ENCODE measurements at places on chromosomes 1 and 21.

- no peak for DNase-seq
These were observed 49.5 kb upstream of the RAB4A start for GRCh38 chr1:229221106-229222019.

DNA sequence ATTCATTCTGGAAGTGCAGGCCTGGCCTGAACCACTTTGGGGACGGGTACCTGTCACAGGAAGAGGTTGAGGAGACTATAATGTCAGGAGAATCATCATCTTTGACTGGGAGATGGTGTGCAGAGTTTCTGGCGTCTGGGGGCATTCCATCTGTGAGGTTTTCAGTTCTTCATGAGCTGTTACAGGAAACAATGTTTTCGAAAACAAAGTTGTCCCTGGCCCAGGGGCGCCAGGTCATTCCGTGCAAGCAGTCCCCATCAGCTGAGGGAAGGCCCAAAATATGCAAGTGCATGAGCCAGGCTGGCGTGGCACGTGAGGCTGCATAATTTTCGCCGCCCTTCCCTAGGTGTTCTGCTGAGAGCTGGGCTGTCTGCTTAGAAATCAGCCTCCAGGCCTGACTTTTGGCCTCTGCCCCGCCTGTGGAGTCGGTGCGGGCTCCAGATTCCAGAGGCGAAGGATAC is 68.4 kb upstream of the ATP5PO start:
- DNase-seq: no peak

DNA sequence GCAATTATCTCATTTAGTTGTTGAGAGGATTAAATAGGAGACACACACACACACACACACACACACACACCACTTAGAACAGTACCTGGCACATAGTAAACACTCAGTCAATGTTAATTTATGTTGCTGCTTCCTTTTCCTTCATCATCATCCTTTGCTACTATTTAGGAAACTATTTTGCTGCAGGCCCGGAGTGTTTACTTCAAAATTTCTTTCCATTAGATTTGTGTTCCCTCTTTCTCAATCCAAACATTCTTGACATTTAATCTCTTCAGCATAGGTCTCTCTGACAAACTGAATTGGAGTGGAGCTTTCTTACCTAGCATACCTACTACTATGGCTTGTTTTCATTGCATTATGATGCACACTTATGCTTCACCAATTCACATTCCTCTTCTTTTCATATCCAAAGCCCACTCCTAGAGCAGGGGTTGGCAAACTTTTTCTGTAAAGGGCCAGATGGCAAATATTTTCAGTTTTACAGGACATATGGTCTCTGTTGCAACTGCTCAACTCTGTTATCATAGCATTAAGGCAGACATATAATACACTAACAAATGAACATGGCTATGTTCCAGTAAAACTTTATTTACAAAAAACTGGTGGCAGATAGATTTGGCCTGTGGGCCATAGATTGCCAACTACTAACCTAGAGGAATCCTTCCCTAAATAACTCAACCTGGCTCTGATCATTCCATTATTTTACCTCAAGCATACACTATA is 49.5 kb downstream of the SCMH1 start:
- no peak for DNase-seq

DNA sequence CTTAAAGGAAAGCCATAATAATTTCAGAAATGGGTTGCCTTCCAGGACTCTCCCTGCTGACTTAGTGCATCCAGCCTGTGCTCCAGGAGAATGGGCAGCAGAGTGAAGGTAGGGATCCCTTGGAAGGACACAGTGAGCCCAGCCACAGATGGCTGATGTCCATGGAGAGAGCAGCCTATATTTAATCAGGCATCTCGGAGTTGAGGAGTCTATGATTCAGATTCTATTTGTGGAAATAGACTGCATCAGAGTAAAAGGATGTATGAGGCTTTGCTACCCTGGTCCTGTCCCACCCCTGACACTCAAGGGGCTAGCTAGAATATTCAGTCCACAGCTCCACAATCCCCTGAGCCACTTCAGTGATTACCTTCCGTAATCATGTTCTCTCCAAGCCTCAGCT is 43.8 kb upstream of the PBX1 start:
- DNase-seq: no peak

DNA sequence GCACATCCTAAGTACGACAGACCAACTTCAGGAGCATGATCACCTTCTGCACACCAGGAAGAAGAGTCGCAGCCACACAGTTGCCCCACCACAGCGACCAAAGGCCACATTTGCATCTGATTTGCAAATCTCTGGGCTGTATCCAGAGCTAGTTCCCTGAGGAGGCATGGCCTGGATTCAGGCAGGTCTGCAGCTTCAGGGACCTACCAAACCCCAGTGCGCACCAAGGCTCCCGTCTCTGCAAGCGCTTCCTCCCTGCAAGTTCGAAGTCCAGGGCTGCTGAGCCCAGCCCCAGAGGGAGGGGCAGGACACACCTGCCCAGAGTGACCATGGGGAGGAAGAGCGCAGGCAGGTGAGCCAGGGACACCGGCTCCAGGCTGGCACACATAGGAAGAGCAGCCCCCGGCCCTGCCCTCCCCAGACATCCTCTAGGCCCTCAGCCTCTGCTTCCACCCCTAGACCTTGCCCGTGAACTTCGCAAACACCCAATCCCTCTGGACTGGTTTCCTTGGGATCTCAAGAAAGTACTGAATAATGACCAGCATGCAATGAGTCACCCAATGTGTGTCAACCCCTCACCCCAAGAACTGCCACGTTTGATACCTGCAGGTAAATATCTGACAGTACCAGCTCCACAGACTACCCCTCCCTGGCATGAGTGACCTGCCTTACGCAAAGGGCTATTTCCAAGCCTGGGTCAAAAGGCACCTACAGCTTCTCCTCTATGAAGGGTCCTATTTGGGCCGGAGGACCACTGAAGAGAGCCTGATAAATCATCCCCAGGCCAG is 36.8 kb downstream of the CASZ1 start:
- DNase-seq: no peak

DNA sequence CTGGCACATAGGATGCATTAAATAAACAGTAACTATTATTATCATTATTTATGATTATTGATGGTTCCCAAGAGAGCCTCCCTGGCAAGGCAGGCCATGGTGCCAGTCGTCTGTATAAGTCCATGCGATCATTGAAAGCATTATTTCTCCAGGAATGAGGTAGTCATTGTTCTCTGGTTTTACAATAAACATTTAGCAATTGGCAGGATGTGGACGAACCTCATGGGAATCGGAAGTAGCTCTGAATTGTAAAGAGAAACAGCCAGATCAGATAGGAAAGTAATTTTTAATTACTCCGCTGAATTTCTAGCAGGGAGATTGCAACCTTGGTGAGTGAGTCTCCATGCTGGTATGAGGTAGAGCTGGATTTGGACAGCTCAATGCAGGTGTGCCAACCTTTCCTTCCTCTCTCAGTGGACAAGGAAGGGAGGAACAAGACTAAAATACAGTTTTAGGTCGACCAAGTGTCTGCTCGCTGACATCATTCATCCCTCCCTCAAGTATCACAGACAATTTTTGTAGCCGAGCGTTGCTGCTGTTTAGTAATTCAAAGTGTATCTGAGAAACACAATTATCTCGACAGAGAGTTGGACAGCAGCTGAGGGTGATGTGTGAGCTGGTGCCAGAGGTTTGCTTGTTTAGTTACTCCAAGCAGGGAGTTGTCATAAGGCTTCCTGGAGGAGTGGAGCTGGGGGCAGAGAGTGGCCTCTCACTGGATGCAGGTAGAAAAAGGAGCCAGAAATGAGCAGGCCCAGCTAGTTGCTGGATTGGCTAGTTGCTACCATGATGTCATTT is 250.8 kb downstream of the KCNJ6 start:
- no peak for DNase-seq

- no peak for DNase-seq
These were observed 29.5 kb downstream of the LPGAT1 start for GRCh38 chr1:211800925-211801607.

DNA sequence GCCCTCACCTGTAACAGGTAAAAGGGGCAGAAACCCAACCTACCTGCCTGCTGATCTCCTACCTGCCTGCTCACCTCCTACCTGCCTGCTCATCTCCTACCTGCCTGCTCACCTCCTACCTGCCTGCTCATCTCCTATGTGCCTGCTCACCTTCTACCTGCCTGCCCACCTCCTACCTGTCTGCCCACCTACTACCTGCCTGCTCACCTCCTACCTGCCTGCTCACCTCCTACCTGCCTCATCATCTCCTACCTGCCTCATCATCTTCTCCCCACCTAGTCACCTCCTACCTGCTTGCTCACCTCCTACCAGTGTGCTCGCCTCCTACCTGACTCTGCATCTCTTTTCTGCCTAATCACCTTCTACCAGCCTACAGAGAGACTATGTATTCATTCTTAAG is 452.9 kb downstream of the MATN1 start:
- DNase-seq: no peak

DNA sequence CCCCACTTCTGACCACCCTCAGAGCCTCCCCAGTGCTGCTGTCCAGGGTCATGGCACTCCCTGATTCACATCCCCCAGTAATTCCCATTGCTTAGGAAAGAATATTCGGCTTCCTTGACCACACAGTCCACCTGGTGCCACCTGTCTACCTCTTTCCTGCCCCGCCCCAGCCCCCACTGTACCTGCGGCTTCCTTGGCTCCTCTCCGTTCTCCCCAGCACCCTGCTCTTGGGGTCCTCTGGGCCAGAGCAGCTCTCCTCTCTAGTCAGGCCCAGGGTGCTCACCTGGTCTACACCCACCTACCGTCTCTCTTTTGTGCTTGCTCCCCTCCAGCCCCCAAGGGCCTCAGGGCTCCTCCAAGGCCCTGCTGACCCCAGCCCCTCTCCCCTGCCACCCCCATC is 142.6 kb downstream of the PEX14 start:
- no peak for DNase-seq
